ENCODE measurements at places on chromosomes 6 and 20. TPM values are rescaled to one million over a fixed set of nuclear protein-coding genes. Genes with fewer than 3 reads are reported as not detected.

Gene EYA2
- polyA plus RNA-seq = 0.67 TPM

Gene ARG1
- 0.83 TPM for polyA plus RNA-seq

Gene ANGPT4
- 0.34 TPM for polyA plus RNA-seq

Gene CALHM6
- 4.7 TPM for polyA plus RNA-seq

Gene RBM24
- 0.96 TPM for polyA plus RNA-seq

Gene HEY2
- polyA plus RNA-seq = 8.8 TPM

Gene CSNK2A1
- 150 TPM for polyA plus RNA-seq

Gene PANK2
- polyA plus RNA-seq = 30.9 TPM

Gene SLC17A1
- 20.3 TPM for polyA plus RNA-seq

Gene FAM83C
- polyA plus RNA-seq = 0.06 TPM

Gene TPX2
- 46.9 TPM for polyA plus RNA-seq

Gene SLC22A1
- polyA plus RNA-seq = 0.96 TPM

Gene GSTA2
- polyA plus RNA-seq = not detected

Gene SULF2
- 75.3 TPM for polyA plus RNA-seq

Gene SNAP25
- 6.8 TPM for polyA plus RNA-seq

Gene PNRC1
- 111 TPM for polyA plus RNA-seq

Gene EPHA7
- 52.9 TPM for polyA plus RNA-seq

Gene COL11A2
- polyA plus RNA-seq = 5.6 TPM

Gene DLK2
- 0.98 TPM for polyA plus RNA-seq

Gene WFDC5
- not detected for polyA plus RNA-seq

Gene BACH2
- polyA plus RNA-seq = 9.7 TPM

Gene ZNF311
- 6.7 TPM for polyA plus RNA-seq

Gene OOEP
- not detected for polyA plus RNA-seq

Gene PKIB
- polyA plus RNA-seq = 2.6 TPM

Gene ME1
- polyA plus RNA-seq = 2.9 TPM

Gene PABPC1L
- polyA plus RNA-seq = 40.0 TPM

Gene HLA-DRB1
- 31.7 TPM for polyA plus RNA-seq

Gene RRAGD
- 30.8 TPM for polyA plus RNA-seq

Gene PLA2G7
- 2.6 TPM for polyA plus RNA-seq

Gene CAGE1
- 0.20 TPM for polyA plus RNA-seq

Gene CTAGE9
- not detected for polyA plus RNA-seq

Gene FNDC1
- 7.6 TPM for polyA plus RNA-seq

Gene C2
- 4.3 TPM for polyA plus RNA-seq

Gene ULBP1
- 1.6 TPM for polyA plus RNA-seq

Gene GINS1
- polyA plus RNA-seq = 22.4 TPM

Gene RAD21L1
- not detected for polyA plus RNA-seq

Gene SUMO4
- 1.0 TPM for polyA plus RNA-seq

Gene CST5
- 0.54 TPM for polyA plus RNA-seq

Gene SMOC2
- polyA plus RNA-seq = 35.5 TPM

Gene TFAP2A
- polyA plus RNA-seq = 33.9 TPM

Gene PEDS1
- 26.7 TPM for polyA plus RNA-seq

Gene SRXN1
- 15.5 TPM for polyA plus RNA-seq
